ENCODE measurements at places on chromosomes 12 and 14. TPM values are rescaled to one million over a fixed set of nuclear protein-coding genes. Genes with fewer than 3 reads are reported as not detected.

Gene OAS3
- 10.2 TPM for total RNA-seq

DNA sequence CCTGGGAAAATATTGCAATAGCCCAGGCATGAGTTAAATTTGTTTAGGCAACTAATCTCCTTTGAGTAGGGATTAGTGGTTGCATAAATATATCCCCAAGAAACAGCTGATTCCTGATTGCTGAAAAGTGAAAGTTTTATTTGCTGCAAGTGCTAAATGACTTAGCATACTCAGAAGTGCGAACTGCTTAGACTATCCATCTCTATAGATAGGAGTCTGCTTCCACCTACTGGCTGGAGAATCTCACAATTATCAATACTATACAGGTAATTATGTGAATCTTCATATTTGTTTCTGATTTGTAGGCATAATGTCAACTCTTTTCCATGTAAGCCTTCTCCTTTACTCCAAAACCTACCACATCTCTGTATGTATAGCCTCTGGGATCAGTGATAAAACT, 12.0 kb upstream of the SLCO1B3 start:
- no peak for DNase-seq

Gene ARHGAP9
- 24.6 TPM for total RNA-seq

GRCh38 chr12:131315601-131316000, 361.9 kb downstream of the ADGRD1 start:
- no peak for DNase-seq

DNA sequence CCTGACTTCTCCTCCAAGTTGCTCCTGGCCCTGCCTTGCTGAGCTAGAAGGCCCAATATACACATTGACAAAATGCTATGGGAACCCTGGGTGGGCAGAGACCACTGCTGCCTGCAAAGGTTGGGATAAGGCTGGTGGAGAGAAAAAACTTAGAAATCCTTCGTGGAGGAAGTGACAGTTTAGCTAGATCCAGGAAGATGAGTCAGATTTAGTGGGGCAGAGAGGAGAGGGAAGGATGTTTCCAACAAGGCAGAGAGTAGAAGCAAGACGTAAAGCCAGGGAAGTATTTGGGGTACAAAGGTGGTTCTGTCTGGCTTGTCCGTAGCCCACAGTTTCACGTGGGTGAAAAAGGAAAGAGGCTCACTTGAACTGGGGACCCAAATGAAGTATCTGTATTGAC, 69.0 kb upstream of the CLMN start:
- DNase-seq, result no peak
